ENCODE measurements at places on chromosomes 5 and 9.

- no peak for DNase-seq
Measured at GRCh38 chr5:3269395-3270169, 326.1 kb upstream of the IRX1 start.

DNA sequence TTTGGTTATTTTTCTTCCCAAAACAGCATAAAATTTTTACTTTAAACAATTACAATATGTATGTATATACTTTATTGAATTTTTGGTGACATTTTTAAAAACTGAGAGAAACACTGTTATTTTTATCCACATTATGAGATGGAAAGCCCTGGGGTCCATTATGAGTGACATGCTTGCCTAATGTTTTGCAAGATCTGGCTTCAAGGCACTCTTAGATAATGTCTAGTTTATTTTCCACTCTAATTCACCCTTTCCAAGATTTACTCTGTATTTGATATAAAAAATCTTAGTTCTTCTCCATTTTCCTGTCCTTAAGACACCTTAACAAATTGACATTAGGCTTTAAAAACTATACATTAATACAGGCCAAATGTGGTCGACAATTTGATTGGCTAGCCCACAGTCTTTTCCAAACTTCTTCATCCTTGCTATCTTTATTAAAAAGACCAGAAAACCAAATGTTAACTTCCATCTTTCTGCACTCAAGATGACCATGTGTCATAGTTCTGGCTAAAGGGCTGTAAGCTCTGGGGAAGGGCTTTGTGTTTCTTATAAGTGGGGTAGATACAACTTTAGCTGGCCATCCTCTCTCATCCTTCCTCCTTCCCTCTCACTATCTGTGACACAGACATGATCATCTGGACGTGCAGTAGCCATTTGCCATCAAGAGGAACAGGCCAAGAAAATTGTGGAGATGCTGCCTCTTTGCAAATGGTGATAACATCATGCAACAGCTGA lies 561.1 kb downstream of the PDE4D start:
- DNase-seq = no peak

- no peak for DNase-seq
Measured at GRCh38 chr9:136722093-136722968, 10.0 kb downstream of the DIPK1B start.

DNA sequence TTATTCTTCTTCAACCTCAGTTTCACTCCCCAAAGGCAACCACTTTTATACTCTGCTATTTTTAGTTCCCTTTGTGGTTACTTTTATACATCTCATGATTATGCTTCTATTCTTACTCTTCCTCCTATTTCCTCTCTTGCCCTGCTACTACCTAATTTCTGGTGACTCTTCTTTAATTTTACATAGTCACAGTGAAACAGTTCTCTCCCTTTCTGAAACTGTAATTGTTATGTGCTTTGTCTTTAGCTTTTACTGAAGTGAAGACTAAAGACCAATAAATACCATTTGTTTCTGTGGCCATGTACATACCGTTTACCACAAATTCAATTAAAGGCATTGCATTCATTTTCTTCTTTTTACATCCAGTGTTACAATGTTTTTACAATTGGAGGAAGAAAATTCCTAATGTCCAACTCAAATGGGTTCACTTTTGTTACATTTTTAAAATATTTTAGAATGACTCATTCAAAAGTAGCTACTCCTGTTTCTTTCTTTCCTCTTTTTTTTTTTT lies 410.6 kb downstream of the PSAT1 start:
- peak; percentile 93 for DNase-seq

- DNase-seq = no peak
Measured at GRCh38 chr5:76490960-76491359, 87.9 kb downstream of the IQGAP2 start.

DNA sequence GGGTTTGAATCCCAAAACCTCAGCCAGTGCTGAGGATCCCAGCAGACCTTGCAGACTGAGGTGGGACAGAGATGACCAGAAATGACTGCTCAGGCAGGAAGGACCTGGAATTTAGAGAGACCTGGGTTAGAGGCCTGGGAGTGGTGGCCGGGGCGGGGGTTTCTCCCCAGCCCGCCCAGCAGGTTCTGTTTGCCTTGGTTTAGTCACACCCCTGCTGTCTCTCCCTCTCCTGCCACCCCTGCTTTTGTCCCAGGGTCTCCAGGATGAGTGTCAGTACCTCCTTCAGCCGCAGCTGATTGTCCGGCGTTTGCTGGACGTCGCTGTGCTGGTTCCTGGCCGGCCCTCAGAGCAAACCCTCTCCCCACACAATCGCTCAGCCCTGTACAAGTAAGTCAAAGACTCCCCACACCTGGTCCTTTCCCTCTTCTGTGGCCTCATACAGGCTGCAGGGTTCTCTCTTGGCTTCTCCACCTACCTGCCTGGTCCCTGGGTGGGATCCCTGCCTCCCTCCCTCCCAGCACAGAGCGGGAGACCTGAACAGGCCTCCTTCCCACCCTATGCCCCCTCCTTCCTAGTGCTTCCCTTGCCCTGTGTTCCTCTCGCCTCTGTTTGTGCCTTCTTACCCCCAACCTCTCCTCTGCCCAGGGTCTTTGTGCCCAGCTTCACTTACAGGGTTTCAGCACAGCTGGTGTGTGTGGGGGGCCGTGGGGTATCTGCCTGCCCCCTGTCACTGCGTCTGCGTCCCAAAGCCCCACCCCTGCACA lies 12.0 kb downstream of the TMEM8B start:
- DNase-seq = no peak

DNA sequence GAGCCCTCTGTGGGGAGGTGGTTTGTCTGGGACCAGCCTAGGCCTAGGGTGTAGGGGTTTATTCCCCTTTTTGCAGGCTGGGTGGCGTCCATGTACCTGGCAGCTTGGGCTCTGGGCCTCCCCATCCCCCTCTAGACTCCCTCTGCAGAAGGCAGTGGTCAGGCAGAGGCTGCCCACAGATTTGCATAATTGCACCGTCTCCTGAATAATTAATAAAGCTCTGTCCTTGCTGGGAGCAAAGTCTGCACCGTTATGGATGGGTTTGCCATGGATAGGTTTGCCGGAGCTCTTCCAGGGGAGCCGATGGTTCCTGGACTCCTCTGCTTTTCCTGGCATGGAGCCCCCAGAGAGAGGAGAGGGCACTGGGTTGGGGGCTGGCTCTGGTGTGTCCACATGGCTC lies 60.4 kb downstream of the DAB2IP start:
- no peak for DNase-seq

DNA sequence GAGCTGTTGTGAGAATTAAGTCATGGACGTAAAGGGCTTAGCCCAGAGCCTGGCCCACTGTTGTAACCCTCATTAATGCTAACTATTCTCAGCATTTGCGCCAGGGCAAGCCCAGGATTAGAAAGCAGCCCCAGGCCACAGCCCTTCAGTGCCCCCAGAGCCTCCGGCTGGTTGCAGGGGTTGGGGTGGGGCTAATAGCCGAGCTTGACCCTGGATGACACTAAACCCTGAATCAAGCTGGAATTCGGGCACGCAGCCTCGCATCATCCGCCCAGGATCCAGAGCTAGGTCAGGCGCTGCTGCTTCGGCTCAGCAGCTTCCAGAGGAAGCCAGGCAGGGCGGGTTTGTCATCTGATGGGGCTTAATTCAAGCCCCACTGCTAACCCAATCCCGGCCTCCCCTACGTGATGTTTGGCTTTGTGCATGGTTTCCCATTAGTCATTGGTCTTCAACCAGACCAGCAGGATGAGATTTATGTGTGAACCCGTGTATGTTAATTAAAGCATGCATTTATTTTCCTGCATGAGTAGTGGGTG lies 1.2 kb upstream of the MEGF9 start:
- peak; percentile 78 for DNase-seq

- peak; percentile 81 for DNase-seq
Measured at GRCh38 chr5:14452685-14453454, 128.7 kb upstream of the OTULINL start.

GRCh38 chr5:42566652-42567295 lies 143.5 kb downstream of the GHR start:
- DNase-seq = peak; percentile 51

GRCh38 chr5:148465381-148466235 lies 81.8 kb downstream of the FBXO38 start:
- DNase-seq = no peak

- no peak for DNase-seq
Measured at GRCh38 chr5:62603934-62604333, 25.3 kb downstream of the LRRC70 start.

- DNase-seq = no peak
Measured at GRCh38 chr5:174608631-174609097, 115.7 kb upstream of the MSX2 start.

DNA sequence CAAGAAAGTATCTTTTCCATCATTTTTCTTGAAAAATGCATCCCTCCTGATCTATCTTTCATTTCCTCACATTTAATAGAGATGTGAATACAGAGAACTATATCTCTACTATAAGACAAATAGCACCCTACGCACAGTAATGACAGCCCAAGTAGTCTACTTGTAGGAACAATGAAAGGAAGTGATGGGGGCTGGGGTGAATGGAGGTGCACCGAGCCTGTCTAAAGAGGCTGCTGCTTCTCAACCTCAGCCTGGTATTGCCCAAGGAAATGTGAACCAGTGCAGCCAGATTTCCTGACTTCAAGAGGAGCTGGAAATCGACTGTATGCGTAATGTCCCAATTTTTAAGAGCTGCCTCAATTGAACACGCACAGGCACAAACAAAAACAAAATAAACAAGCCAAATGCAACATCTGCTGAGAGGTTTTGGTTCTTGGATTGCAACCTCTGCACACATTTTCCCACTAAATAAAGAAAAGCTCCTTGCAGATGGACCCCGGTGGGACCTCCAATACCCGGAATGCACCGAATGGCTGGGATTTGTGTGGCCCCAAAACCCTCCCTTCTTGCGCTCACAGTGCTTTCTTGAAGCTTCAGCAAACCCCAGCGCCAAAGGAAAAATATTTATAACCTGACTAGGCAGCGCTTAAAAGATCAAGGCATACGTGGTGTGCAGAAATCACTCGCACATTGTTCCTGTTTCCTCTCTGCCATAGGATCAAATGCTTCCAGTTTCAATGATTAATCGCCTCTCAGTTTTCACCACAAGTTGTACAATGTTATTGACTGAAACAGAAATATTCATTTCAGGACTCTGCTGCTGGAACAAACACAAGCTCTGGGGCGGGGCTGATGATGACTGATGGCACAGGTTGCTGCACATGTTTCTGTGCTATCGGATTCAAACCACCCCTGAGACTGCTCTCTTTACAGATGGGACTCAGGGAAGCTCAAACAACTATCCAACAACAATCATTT lies 68.3 kb downstream of the KCNIP1 start:
- DNase-seq = peak; percentile 16

GRCh38 chr9:107488375-107489143 lies 1.0 kb downstream of the KLF4 start:
- peak; percentile 20 for DNase-seq

GRCh38 chr9:129607027-129607387 lies 13.9 kb downstream of the C9orf50 start:
- no peak for DNase-seq

DNA sequence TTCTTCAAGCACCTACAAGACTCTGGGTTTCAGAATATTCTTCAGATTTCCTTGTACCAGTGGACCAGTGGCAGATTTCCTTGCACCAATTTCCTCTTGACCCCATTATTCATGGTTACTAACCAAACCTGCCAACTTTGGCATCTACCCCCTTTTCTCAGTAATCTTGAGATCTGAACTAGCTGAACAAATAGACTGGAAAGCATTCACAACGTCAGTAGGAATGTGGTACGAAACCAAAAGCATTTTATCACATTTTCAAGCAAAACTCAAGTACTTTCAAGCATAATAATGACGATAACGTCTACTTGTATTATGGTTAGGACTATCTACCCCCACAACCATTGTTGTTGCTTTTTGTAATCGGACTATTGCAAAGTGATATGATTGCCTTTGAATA lies 1217.3 kb downstream of the PTPRD start:
- DNase-seq = no peak

GRCh38 chr9:116656977-116657376 lies 30.1 kb upstream of the TRIM32 start:
- no peak for DNase-seq

GRCh38 chr5:11734369-11734768 lies 169.9 kb downstream of the CTNND2 start:
- no peak for DNase-seq

DNA sequence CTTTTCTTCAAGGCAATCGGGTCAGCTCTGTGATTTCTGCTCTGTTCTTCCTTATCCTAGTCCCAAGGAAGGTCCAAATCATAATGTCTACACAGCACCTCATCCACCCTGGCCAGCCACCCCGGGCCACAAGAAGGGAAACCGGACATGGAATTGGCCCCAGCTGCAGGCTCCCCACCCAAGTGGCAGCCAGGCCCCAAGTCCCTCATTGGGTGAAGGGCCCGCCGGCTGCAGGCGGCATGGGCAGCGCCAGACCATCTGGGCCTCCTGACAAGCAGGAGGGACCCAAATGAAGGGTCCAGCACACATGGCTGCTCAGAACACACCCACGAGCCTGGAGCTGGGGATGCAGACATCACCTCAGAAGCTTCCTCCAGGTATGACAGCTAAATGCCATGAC lies 33.7 kb downstream of the BICD2 start:
- no peak for DNase-seq

DNA sequence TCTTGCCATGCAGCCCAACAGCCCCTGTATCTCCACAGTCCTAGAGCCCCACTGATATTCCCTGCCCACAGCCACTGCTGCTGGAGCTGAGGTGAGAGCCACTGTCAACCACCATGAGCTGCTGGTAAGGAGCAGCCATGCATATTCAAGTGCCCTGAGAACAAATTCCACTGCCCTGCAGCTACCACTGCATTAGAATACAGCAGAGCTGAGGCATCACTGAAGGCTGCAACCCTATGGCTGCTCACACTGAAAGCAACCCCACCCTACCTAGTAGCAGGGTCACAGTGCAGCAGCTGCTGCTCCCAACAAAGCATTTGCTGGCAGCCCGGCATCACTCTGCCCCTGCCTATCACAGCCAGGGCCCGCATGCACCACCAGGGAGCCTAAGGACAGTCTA lies 68.6 kb downstream of the SKIC3 start:
- DNase-seq = no peak

GRCh38 chr5:6868575-6869215 lies 155.5 kb downstream of the TENT4A start:
- DNase-seq = no peak

- DNase-seq = no peak
Measured at GRCh38 chr5:65173130-65173525, 308.6 kb downstream of the ADAMTS6 start.

- peak; percentile 51 for DNase-seq
Measured at GRCh38 chr9:37582548-37583157, 6.5 kb upstream of the FBXO10 start.

DNA sequence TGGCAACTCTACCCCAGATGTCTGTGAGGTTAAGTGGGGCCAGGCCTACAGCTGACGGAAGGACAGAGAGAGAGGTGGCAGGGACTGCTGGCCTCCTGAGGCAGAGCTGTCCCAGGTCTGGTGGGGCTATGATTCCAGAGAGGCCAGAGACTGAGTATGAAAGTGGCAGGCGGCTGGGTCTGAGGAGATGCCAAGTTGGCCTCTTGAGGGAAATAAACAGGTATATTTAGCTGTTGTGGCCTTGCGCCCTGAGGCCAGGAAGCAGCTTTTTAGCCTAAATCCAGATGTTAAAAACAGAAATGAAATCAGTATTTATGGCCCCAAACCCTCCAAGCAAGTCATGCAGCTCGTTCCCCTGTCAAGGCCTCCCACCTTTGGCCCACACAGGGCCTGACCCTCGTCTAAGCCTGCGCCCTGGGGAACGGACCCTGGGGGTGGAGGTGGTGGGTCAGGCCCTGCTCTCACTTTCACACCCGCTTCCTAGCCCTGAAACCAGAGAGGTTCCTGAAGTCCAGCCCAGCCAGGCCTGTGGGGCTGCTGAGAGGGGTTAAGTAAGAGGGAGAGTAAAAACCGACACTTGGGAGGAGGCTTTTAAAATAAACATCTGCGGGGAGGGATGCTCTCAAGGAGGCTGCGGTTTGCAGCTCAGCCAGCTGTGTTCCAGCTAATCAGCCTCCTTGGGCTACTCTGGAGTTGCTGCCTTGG lies 18.7 kb downstream of the PCDHGC5 start:
- peak; percentile 80 for DNase-seq
